ENCODE measurements at places on chromosomes 2 and 18.

DNA sequence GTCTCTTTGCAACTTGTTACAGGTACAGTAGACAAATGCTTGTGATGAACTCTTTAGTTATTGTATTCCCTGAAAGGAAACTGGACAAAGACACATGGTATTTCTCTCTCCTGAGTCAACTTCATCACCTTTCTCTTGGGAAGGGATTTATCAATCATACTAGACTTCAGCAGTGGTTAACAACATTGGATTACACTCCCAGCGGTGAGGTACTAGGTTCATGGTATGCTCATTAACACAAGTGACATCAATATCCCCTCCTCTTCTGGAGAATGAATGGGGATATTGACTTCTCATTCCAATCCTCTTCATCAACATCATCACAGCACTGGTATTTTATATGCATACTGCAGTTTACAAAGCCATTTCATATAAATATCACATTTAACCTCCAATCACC, 574.6 kb downstream of the ERBB4 start:
- DNase-seq, result no peak

GRCh38 chr2:190636361-190636760, 12.5 kb upstream of the NAB1 start:
- no peak for DNase-seq

DNA sequence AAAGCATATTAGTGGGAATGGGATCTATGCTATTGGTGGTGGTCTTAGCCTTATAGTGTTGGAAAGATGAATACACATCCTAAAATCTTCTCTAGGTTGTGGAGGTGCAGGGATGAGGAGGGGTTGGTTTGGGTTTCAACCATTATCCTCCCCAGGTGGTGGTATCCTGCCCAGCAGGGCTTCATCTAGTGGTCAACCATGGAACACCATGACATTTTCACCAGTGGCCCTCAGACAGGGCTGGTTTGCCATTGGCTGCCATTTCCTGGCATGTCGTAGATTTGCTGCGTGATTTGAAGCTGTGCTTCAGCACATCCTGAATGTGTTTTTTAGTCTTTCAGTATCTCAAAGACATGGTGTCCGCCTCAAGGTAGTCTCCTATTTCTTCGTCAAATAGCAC, 391.2 kb upstream of the HNRNPA3 start:
- no peak for DNase-seq

GRCh38 chr18:67730886-67731285, 214.4 kb upstream of the DSEL start:
- DNase-seq, result no peak

GRCh38 chr2:235478609-235479008, 15.2 kb upstream of the AGAP1 start:
- DNase-seq, result no peak

GRCh38 chr2:240024766-240025165, 376 bp downstream of the NDUFA10 start:
- peak; percentile 6 for DNase-seq

- no peak for DNase-seq
Observed at GRCh38 chr18:27750014-27750413, 426.9 kb downstream of the CDH2 start.

DNA sequence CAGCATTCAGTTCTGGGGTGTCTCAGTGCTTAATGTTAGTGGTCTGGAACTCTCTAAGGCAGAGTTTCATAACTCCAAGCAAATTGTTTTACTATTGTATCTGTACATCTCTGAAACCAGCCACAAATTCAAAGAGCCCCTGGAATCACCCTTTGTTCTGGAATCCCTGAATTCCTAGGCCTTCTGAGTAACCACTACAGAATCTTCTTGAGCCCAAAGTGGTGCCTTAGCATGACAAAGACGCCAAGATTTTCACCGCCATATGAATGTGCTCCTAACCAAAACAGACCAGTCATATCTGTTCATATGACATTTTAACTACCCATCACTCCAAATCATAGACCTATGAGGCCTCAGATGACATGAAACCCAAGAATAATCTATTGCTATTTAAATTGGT, 668.1 kb downstream of the EPHA4 start:
- DNase-seq, result no peak

- DNase-seq, result no peak
Observed at GRCh38 chr2:75133621-75134570, 65.4 kb downstream of the TACR1 start.

DNA sequence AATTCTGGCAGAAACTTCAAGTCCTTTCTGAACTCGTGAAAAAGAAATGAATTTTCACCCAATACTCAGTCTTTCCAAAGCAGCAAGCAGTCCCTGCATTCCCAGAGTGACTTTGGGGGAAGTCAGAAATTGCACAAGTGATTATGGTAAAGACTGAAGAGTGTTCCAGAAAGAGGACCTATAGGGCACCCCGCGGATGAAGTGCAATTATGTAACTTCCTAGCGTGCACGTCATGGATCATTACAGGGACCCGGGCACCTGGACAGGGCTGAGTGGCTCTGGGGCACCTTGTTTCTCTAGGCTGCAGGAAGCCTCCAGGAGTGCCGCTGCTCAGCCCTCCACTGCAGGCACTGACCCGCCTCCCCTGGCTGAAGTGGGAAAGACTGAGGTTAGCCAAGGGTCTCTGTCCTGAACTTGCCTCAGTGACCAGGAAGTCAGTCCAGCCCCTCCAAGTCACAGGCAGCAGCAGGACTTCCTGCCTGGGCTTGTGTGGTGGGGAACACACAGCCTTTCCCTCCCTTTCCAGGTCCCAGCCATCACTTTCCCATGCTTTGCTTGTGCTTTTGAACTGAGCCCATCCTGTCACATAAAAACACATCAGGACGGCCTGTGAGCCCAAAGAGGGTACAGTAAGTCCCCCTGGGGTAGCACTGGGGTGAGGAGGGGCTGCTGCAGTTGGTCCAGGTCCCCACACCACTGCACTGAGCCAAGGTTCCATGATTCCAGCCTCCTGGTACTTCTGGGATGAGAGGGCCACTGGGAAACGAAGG, 19.8 kb downstream of the TMEM185B start:
- DNase-seq, result no peak

- DNase-seq, result no peak
Observed at GRCh38 chr2:172242471-172242870, 139.8 kb upstream of the DLX2 start.

- no peak for DNase-seq
Observed at GRCh38 chr2:24873619-24874018, 46.4 kb downstream of the ADCY3 start.

- no peak for DNase-seq
Observed at GRCh38 chr18:48342581-48342980, 66.6 kb downstream of the ZBTB7C start.

- DNase-seq, result no peak
Observed at GRCh38 chr18:3794537-3795348, 344.8 kb downstream of the TGIF1 start.

- no peak for DNase-seq
Observed at GRCh38 chr2:176096986-176097819, 2.4 kb upstream of the HOXD12 start.

- DNase-seq, result no peak
Observed at GRCh38 chr2:236061899-236062298, 106.3 kb downstream of the GBX2 start.

DNA sequence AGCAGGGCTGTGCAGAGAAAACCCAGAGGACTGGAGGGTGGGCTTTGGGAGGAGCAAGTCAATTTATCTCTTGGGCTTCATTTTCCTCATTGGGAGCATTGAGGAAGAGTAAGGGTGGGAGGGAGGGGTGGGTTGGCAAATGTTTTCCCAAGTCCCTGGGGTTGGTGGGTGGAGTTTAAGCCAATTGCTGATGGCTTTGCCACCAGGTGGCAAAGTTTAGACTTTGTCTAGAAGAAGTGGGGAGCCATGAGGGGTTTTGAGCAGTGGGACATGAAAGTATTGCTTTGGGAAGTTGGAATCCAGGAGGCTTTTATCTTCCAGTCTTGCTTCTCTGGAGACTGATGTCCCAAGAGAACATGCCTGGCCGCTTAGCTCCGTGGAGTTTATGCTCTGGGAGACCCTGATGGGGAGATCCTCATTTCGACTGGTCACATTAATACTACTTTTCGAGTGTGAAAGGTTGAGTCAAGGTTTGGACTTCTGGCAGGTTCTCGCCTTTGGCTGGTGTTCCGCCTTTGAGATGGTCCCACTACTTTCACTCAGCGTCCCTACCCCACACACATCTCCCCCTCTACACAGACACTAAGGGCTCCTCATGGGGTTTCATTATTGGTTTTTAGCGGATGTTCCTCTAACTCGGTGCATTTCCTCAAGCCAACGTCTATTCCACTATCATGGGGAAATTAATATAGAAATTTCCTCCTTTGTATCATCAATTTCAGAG, 126.7 kb downstream of the PRKCE start:
- no peak for DNase-seq

GRCh38 chr2:237738255-237738654, 60.3 kb upstream of the RBM44 start:
- no peak for DNase-seq

GRCh38 chr2:72109291-72109690, 38.4 kb downstream of the CYP26B1 start:
- no peak for DNase-seq

DNA sequence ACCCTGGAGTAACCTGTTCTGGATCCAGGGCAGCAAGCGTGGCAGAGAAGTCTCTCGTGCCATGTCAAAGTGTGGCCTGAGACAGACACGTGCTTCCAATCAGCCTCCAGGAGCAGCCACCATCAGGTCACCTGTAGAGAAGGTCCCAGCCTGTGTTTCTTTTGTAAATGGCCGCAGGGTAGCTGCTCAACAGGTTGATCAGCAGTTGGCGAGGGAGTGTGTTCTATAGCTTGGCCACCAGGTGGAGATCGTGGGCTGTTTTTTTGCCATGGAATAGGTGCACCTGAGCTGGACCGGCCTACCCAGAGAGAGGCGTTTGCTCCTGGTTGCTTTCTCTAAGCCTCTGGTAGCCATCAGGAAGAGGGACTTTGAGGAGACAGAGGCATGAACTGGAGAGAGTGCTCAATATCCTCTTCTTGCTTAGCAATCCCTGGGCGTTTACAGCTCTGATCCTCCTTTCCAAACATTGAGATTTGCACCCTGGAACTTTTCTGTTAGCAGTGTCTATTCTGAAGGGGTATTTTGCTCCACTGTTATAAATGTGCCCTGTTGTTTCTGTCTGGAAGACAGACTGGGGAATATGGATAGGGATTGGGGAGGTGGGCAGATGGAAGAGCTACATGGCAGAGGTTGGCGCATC, 34.2 kb upstream of the EN1 start:
- peak; percentile 11 for DNase-seq

All from stimulated activated CD4-positive, alpha-beta T cell treated with anti-CD3 and anti-CD28 coated beads, Interleukin-1b, Interleukin-23, amount 100 ng/mL, for 24 hours (primary cell).